ENCODE measurements at places on chromosomes 7 and 10.

- no peak for DNase-seq
Measured at GRCh38 chr7:106518967-106519366, 142.0 kb downstream of the CCDC71L start.

- DNase-seq = peak; percentile 61
Measured at GRCh38 chr10:3077940-3078630, 10.7 kb downstream of the PFKP start.

DNA sequence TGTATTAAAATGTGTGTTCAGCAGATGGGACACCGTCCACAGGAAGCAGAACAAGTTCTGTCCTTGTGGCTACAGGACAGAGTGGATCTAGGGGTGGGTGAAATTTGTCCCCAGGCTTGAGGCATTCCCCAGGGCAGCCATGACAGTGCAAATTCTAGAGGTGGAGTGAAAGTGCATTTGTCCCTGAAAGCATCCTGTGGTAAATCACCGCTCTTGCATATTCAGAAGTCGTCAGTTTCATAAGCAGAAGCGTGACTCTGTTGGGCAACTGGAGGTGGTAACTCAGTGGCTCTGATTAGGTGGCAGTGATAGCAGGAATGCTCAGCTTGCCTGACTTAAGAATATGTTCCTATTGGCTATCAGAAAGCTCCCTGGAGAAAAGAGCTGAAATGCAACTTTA, 96.6 kb downstream of the SNX10 start:
- DNase-seq = no peak

- DNase-seq = no peak
Measured at GRCh38 chr10:60896033-60896432, 48.0 kb downstream of the RHOBTB1 start.

DNA sequence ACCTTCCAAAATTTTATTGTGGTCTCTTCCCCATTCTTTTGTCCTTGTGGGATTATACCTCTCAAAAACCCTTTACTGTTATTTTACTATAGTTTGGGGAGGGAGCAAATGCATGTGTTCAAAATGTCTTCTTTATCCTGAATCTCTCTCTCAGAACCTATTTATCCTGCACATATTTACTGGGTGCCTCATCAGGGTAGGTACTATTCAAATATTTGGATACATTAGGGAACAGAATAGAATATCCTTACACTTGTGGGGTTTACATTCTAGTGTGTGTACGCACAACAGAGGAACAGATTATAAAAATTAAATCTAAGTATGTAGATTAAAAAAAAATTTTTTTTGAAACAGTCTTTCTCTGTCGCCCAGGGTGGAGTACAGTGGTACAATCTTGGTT, 48.6 kb downstream of the SCD start:
- DNase-seq = no peak

Data from HT-29 (cell line).